ENCODE measurements at places on chromosomes 1 and 21. TPM values are rescaled to one million over a fixed set of nuclear protein-coding genes. Genes with fewer than 3 reads are reported as not detected.

CHI3L1 gene
- total RNA-seq, result 1.5 TPM

ST6GALNAC3 gene
- 28.0 TPM for total RNA-seq

KRTAP21-2 gene
- total RNA-seq, result not detected

F13B gene
- total RNA-seq, result not detected

OLIG2 gene
- total RNA-seq, result not detected

PIK3CD gene
- 4.2 TPM for total RNA-seq

USH2A gene
- not detected for total RNA-seq

CITED4 gene
- total RNA-seq, result 5.5 TPM

TRIM67 gene
- total RNA-seq, result not detected

DTL gene
- 21.9 TPM for total RNA-seq

MAP1LC3C gene
- total RNA-seq, result under 0.01 TPM

FHAD1 gene
- total RNA-seq, result 0.91 TPM

SLC66A1 gene
- total RNA-seq, result 13.6 TPM

ADAMTS1 gene
- total RNA-seq, result 26.0 TPM

MR1 gene
- total RNA-seq, result 1.3 TPM

RSPO1 gene
- total RNA-seq, result not detected

TMEM51 gene
- 6.5 TPM for total RNA-seq
